Kasumi-1 (cell line): ENCODE measurements at places on chromosomes 2 and 18.

DNA sequence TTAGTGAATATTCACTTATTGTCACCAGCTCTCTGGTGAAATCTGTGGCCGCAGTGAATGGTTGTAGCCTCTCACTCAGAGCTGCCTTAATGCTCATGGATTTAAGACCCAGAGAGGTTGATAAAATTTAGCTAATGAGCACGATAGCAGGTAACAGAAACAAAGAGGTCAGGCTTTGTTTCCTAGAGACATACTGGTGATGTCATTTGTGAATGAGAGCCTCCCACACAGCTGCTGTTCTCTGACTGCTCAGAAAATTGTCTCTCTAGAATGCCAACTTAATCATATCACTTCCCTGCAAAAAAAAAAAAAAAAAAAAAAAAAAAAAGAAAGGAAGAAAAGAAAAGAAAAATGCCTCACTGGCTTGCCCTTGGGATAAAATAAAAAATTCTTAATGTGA is 411.7 kb upstream of the MYT1L start:
- DNase-seq = no peak

- peak; percentile 22 for DNase-seq
These were observed 4.3 kb upstream of the ASIC4 start for GRCh38 chr2:219509780-219510511.

DNA sequence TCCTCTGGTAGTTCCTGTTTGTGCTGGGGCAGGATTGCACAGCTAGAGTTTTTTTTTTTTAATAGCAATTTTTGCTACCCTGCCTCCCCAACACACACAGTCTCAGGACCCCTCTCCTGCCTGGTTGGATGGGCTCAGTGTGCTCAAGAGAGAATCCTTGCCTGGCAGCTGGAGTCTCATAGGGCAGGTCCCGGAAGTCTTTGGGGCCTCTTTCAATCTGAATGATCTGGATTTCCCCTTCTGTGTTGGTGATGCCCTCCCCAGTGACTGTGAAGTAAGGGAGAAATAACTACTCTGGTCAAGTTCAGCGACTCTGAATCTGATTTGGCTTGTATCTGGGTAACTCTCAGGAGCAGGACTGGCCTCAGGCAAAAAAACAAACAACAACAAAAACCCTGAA is 220.6 kb upstream of the LRRTM1 start:
- no peak for DNase-seq

GRCh38 chr18:59123588-59124369 is 15.9 kb upstream of the SEC11C start:
- no peak for DNase-seq

DNA sequence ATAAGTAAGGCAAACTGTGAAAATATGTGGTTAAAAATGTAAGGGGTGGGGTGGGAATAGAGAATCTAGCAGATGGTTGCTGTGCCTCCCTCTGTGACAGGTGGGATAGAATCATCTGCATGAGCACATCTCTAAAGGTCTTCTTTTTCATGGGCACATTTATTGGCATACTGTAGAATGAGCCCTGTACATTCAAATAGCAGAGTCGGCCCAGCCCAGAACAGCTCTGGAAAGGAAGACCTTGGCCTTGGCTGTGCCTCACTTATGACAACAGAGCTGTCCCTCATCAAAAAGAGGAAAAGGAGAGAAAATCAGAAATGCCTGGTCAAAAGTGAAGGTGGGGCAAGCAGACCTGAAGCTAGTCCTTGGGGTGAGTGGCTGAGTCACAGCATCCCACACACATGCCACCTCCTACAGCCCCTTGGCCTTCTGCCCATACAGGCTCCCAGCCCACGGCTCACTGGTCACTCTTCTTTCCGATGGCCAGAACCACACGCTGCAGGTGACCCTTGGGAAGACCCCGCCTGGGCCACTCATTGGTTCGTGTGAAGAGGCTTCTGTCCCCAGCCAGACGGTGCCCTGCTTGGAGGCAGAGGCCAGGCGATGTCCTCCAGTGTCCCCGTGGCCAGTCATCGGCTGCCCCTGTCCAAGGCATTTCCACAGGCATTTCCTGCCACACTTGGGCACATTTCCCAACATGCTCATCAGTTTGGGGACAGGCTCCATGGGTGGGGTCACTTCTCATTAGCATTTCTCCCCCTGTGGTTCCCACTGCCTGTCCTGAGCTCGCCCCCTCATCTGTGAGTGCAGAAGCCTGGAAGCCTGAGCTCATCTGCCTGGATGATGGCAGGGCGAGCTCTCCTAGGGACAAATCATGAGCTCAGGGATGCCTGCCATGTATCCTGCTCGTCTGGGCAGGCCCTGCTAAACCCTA is 113.6 kb downstream of the MCFD2 start:
- no peak for DNase-seq

DNA sequence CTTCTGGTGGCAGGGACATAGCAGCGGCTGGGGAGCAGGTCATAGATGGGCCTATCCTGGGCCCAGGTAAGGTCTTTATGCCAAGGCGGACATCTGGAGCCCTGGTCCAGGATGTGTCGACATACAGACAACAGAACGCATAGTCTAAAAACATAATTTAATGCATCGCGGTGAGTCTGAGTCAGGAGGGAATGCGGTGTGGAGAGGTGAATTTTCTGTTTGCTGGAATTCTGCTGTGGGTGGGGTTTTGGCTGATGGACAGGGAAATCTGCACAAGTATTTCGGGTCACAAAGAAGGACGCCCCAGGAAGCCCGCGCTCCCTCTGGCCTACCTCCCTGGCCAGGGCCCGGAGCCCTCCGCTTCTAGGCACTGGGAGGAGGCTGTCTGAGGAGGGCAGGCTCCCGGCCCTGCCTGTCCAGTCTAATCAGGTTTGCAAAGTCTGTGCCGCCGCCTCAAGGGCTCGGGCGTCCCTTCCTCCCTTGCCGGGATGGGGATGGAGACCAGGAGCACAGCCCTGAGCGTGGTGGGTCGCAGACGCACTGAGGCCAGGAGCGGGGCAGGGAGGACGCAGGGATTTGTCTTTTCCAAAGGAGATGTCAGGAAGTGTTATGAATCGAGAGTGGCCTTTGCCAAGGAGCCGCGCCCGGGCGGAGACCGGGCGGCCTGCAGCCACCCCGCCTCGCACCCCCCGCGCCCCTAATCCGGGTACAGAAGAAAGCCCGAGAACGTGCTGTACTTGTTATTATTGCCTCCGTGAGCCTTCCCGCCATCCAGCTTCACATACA is 2.3 kb downstream of the C1QL2 start:
- no peak for DNase-seq

DNA sequence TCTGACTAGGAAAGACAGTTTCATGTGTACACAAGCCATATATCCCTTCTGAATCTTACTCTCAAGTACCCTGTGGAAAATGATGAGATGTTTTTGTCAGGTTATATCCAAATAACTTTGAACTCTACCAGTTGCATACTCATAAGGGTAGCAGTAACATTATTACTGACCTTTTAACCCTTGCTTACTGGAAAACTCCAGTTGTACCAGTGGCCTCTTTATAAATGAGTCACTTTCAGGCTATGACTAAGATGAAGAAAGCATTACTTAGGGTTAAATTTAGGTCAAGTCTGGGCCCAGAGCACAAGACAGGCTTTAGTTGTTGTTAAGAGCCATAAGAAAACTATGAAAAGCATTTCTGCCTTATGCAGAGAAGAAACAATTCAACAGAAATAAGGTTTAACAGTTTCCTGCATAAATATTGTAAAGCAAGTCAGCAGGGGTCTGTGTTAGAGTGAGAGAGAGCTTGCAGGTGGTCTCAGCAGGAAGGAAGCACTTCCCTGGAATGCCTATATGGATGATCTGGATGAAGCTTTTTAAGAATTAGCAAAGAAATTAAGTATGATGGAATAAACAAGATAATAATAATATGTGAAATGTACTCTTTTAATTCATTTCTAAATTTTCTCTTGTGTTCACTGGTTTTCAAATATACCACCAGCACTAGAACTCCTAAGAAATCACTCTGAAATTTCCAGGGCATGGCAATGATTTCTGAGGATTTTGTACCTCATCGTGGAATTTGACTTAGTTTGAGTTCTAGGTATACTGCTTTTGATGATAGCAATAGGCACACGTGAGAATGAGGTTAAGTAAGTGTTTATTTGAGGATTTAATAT is 126.6 kb downstream of the UBE2E3 start:
- DNase-seq = no peak

DNA sequence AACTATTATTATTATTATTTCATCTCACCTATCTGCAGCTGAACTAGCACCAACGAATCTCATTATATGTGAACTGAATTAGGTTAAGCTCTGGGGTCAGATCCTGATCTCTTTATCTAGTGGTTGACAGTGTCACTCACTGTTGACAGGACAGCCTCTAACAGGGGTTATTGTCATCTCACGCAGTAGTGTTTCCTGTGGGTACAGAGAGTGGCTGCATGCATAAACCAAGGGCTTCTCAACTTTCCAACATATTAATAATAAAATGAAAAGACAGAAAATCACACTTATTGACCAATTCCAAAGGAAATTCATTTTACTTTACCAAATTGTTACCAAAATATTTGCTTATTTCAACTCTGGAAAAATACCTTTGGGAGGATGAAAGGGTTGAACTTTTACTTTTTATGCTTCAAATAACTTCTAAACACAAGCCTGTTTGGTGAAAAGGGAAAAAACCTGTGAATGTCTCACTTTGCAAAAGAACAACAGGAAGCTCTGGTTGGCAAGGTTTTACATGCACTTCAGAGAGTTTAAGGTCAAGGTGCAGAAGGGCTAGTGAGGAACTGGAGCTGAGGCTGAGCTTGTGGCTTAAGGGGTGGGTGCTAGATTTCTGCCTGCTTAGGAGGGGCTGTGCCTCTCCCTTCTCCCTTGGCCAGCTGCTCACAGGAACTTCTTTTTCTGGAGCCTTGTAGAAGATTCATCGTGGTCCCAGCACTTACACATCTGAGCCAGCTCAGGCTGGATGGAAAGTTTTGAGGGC is 72.6 kb downstream of the CTAGE1 start:
- DNase-seq = peak; percentile 3
